ENCODE measurements at places on chromosomes 1 and 21.

DNA sequence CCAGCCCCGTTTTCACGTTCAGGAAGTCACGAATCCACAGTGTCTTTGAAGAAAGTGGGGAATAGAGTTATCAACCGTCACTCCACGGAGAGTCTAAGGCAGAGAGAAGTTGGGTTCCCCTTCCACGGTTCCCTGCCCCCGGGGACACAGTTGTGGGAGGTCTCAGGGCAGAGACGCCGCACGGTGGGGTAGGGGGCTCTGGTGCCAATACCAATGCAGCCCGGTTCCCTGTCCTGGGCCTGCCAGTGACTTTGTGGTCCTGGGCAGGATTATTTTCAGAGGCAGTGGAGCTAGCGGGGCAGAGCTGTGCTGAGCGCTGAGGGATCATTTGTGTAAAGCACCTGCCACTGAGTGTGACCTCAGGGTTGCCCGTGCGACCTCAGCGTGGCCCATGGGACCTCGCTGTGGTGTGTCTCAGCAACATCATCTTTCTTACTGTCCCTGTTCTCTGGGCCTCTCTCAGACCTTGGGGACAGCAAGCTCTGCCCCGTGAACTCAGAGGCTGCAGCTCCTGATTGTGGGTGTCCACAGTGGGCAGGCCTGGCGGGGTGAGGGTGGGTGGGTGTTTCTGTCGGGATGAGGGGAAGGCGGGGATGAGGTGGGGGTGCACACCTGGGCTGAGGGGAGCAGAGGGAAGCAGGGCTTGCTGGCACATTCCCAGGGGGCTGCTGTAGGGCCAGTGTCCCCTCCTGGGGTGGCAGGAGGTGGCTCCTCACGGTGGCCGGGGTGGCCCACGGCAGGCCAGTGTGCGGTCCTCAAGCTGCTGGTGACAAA lies 65.2 kb downstream of the AGPAT3 start:
- no peak for DNase-seq

DNA sequence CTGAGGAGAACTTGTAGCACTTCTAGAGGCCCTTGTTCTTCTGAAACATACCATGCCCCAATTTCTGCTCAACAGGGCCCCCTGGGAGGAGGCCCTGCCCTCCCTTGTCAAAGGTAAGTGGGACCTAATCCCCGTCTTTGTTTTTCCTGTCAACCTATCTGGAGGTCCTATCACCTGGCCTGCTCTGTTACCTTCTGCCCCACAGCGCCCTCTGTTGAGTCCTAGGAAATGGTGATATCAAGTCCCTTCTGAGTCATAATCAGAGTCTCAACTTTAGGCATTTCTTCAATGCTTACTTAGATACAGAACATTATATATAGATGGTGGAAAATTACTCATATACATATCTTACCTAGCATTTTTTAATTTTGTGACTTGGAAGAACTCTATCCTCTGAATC lies 28.2 kb upstream of the FCRL4 start:
- peak; percentile 35 for DNase-seq

- DNase-seq = no peak
These were observed 690.7 kb downstream of the ADGRL2 start for GRCh38 chr1:82491301-82492048.

DNA sequence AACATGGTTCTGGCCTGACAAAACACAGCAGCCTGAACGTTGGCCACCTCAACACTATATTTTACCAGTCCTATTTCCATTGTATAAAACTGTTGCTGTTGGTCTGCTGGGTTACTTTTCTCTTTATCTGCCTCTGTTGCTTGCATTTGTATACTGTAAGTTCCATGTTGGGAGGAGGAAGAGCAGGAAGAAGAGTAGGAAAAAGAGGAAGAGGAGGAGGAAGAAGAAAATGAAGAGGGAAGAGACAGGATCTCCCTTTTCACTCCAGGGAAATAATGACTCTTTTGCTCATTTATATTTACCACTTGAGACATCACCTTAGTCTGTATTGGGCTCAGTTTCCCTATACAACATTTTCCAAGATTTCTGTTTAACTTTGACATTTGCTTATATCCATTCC lies 134.2 kb downstream of the PTPRC start:
- no peak for DNase-seq

GRCh38 chr1:13703558-13704490 lies 3.8 kb downstream of the PRDM2 start:
- DNase-seq = no peak

DNA sequence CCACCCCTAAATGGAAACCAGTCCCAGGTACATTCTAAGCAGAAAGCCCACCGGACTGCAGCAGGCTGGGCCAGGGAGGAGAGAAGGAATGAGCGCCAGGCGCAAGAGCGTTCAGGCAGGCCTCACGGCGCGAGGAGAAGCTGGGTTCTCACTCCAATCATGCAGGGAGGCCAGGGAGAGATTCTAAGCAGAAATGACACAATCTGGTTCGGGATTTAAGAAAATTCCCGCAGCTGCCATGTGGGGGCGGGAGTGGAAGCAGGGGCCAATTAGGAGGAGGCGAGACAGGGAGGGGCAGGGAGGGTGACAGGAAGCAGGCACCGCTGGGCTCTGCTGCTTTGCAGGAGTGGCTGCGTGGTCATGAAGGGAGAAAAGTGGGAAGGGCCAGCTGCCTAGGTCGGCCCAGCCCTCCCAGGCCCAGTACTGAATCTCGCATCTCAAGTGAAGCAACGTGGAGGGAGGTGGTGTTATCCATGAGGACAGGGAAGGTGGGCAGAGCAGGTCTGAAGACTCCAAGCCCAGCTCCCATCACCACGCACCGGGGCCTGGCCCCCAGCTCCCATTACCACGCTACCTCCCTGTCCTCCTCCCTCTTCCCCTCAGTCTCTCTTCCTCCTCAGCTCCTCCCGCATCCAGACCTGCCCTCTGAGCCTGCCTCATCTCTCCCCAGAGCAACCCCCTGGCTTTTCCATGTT lies 11.8 kb downstream of the NPHP4 start:
- DNase-seq = peak; percentile 71

- no peak for DNase-seq
These were observed 15.3 kb downstream of the SEMA6C start for GRCh38 chr1:151130987-151131586.

DNA sequence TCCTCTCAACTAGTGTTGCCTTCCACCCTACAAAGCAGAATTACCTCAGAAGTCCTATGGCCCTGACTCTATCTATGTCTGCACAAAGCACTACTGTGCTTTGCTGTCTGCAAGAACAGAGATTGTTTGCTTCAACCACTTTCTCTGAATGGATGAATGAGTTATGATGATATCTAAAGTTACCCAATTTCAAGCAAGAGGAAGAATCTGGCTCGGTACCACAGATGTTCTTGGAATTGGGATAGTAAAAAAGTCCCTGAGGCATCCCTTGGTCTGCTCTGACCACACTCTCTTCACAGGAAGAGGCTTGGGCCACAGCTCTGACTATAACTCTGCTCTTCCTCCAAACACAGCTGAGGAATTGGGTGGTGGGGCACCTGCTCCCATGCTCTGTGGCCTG lies 31.2 kb downstream of the MTARC1 start:
- DNase-seq = no peak

- DNase-seq = no peak
These were observed 287.0 kb upstream of the ESRRG start for GRCh38 chr1:217010253-217010652.

DNA sequence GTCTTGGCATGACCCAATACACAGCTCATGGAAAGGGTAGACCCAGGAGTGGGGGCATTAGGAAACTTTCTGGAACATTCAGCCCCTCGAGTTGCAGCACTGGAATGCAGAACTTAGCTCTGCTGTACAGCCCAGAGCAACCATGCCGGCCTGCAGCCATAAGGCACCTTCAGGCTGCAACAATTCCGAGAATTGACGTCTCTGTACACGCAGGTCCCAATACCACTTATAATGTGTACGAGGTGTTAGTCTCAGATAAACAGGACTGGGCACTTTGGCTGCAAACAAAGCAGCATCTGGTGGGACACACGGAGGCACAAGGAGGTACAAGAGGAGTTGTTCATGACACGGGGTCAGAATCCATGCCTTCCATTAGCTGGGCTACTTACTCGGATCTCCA lies 7.9 kb downstream of the CBR1 start:
- no peak for DNase-seq

- no peak for DNase-seq
These were observed 125.5 kb upstream of the HNRNPU start for GRCh38 chr1:244989813-244990212.

GRCh38 chr1:13461977-13462376 lies 51.7 kb downstream of the PRAMEF20 start:
- DNase-seq = no peak

GRCh38 chr1:167661527-167662426 lies 31.7 kb downstream of the RCSD1 start:
- DNase-seq = no peak

GRCh38 chr1:208166340-208167138 lies 77.6 kb downstream of the PLXNA2 start:
- DNase-seq = no peak

DNA sequence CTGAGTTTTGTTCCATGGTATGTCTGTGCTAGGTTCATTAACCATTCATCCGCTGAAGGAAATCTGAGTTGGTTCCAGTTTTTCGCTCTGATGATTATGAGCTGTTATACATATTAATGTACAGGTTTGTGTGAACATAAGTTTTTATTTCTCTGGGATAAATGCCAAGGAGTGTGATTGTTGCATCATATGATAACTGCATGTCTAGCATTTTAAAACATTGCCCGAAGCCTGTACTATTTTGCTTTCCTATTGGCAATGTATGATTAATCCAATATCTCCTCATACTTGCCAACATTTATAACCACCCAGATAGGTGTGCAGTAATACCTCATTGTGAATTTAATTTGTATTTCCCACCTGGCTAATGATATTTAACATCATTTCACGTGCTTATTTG lies 322.7 kb downstream of the ZNF326 start:
- DNase-seq = no peak

DNA sequence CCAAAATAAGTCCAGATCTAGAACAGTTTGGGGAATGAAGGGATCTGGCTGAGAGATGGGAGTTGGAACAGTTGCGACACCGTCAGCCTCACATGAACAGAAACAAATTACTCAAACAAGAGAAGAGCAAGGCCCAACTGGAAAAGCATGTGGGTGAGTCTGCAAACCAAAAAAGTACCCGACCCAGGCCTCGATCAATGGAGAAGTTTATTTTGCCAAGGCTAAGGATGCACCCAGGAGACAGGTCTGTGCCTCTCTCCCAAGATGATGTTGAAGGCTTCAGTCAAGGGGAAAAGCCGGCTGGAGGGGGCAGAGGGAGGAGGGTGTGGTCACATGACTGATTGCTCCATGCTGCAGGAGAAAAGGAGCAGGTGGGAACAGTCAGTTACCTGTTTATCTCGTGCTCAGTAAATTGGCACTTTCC lies 42.3 kb downstream of the KRTAP10-1 start:
- no peak for DNase-seq

- DNase-seq = no peak
These were observed 74.5 kb downstream of the C1orf21 start for GRCh38 chr1:184461321-184461720.

DNA sequence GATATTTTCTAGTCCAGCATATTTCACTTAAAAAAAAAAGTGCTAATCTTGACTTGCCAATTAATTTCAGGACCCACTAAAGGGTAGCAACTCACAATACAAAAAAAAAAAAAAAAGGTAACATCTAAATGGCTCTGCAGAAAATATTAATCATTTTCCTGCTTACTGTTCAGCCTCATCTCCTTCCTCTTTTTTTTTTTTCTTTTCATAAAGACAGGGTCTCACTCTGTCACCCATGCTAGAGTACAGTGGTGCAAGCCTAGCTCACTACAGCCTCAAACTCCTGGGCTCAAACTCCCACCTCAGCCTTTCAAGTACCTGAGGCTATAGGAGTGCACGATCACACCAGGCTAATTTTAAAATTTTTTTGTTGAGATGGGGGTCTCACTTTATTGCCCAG lies 30.4 kb downstream of the TTC13 start:
- DNase-seq = no peak

DNA sequence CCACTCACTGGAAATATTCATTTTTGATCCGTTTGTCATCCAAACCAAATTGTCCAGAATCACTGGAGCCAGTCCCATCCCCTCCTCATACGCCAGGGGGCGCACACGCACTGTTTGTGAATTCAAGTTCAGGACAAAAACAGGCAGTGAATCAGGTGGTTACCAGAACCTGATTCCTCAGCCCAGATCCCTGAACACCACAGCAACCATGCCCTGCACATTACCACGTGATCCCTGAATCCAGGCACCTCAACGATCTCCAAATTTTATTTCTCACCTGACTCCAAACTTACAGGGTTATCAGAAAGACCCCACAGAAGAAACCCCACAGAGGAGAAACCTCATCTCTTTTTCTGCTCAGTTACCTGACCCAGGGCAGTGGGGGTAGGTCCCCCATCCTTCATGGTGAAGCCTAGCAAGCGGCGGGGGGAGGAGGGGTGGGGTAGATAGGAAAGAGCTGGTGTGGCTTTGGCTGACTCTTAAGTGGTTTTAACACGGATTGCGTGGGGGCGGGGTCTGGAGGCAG lies 1.4 kb upstream of the PTPRF start:
- peak; percentile 85 for DNase-seq

- DNase-seq = no peak
These were observed 53.9 kb downstream of the LAMC1 start for GRCh38 chr1:183077097-183077496.

DNA sequence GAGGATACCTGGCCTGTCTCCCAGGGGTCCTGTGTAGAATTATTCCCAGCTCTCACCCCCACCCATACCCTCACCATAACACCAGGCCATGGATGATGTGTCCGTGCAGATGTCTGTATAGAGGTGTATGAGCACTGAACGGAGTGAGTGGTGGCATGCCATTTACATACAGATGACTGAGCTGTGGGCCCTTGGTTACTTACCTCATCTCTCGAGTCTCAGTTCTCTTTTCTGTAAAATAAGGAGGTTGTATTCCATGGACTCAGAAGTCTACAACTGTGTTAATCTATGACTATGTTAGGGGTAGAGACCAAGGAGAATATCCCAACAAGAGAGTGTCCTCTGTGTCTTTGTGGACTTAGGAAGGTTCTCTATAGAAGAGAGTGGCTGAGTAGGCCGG lies 65.6 kb upstream of the CD1D start:
- DNase-seq = no peak

GRCh38 chr1:100452641-100453040 lies 85.3 kb upstream of the GPR88 start:
- DNase-seq = no peak

GRCh38 chr21:35036465-35037383 lies 12.4 kb downstream of the RUNX1 start:
- no peak for DNase-seq

DNA sequence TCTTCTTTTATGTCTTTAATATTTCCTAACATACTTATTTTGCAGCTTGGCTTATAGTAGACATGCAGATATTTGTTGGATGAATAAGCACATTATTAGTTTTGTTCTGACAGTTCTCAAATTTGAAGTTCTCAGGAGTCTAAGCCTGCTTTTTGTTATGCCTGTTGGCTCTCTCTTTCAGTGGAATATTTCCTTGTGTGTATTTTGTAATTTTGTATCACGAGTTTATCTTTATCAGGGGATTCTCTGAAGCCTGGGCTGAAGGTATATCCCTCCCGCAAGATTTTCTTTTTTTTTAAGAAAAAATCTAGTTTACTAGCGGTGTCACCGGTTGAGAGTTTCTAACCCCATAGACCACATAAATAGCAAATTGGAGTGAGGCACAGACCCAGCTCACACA lies 105.9 kb downstream of the RGL1 start:
- DNase-seq = no peak

All from HEK293T (cell line).